ENCODE measurements at places on chromosomes 12 and 14.
A peak's percentile ranks its signal among the peaks of the same experiment; 100 is the strongest.

DNA sequence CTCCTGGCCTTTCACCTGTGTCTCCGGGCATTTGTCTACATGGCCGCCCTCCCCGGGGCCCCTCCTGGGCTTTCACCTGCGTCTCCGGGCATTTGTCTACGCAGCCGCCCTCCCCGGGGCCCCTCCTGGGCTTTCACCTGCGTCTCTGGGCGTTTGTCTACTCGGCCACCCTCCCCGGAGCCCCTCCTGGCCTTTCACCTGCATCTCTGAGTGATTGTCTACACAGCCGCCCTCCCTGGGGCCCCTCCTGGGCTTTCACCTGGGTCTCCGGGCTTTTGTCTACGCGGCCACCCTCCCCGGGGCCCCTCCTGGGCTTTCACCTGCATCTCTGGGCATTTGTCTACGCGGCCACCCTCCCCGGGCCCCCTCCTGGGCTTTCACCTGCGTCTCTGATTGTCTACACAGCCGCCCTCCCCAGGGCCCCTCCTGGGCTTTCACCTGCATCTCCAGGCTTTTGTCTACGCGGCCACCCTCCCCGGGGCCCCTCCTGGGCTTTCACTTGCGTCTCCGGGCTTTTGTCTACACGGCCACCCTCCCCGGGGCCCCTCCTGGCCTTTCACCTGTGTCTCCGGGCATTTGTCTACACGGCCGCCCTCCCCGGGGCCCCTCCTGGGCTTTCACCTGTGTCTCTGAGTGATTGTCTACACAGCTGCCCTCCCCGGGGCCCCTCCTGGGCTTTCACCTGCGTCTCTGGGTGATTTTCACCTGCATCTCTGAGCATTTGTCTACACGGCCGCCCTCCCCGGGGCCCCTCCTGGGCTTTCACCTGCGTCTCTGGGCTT, 68.0 kb upstream of the GALNT9 start:
- DNase-seq = no peak

DNA sequence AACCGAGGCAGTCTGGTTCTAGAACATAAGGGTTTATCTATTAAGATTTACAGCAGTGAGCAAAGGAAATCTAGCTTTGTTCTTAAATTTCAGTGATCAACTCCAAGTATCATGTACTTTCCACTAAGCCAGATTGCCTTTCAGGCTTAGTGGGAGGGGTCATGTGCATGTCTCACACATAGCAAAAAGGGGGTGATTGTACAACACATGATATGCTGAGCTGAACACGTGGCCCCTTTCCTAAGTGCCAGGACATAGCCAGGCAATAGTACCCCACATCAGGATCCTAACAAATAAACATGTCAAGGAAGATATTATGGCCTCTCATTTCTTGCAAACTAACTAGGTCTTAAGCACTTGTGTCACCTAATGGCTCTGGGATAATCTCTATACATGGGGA, 347.2 kb downstream of the C12orf75 start:
- no peak for DNase-seq

GRCh38 chr14:102516531-102517391, 7.2 kb upstream of the ANKRD9 start:
- DNase-seq = no peak

- DNase-seq = no peak
Observed at GRCh38 chr14:104647467-104648043, 41.9 kb upstream of the INF2 start.

GRCh38 chr12:60324746-60325145, 728.9 kb downstream of the SLC16A7 start:
- no peak for DNase-seq

- no peak for DNase-seq
Observed at GRCh38 chr12:58029260-58029659, 87.9 kb downstream of the ATP23 start.

DNA sequence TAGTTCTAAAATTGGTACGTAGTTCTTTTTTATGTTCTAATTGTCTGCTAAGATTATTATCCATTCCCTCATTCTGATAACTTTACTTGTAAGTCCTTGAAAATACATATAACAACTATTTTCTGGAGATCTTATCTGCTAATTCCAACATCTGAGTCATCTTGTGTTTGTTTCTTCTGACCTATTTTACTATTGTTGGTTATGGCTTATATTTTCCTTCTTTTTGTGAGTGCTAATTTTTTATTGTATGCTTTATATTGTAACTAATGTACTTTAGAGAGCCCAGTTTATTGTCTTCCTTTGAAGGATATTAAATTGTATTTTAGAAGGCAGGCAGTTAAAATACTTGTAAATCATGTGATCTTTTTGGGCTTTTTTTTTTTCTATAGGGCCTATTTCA, 149.3 kb upstream of the LRFN5 start:
- DNase-seq = no peak

DNA sequence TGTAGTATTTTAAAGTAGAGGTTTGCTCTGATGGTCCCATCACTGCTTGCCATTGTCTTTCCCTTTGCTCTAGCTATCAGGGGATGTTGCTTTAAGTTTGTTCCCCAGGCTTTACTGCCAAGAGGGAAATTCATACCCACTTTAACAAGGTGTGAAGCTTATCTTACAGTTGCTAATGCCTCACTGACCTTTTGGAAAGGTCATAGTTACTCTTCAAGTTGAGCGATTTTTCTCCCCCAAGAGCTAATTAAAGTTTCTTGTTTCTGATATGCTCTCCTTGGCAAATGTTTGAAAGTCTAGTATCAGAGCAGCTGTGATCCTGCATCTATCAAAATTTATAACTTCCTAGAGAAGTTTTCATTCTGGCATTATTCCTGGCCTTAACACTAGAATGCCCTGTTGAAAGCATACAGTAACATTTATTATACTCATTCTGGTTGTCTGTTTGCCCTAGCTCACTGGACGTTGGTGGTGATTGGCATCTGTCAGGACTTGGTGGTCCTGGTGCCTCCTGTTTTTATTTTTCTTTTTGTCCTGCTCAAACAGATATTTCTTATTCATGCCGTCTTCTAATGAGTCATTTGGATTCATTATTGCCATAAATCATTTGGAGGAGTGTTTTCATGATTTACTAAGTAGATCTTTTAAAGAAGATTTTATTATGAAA, 8.1 kb downstream of the ATP2A2 start:
- DNase-seq = no peak

GRCh38 chr12:87290505-87290904, 738.7 kb downstream of the C12orf50 start:
- DNase-seq = no peak

- DNase-seq = no peak
Observed at GRCh38 chr12:53179687-53180219, 769 bp upstream of the ZNF740 start.

- no peak for DNase-seq
Observed at GRCh38 chr14:90091393-90091792, 29.6 kb downstream of the KCNK13 start.

DNA sequence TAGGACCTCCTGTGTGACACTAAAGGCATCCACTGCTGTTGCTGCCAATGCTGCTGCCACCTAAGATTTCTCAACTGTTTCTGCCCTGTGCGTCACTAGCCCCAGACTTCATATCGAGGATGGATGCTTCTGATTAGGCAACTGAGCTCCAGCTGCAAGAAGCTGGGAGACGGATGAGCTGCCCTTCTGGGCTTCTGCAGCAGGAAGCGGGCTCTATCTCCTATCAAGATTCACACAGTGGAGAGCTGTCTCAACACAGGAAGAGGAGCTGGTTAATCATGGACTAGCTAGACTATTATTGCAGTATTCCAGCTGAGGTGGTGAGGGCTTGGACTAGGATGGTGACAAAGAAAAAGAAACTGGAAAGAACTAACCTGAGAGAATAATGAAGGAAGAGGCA, 59.2 kb upstream of the PELI2 start:
- no peak for DNase-seq

DNA sequence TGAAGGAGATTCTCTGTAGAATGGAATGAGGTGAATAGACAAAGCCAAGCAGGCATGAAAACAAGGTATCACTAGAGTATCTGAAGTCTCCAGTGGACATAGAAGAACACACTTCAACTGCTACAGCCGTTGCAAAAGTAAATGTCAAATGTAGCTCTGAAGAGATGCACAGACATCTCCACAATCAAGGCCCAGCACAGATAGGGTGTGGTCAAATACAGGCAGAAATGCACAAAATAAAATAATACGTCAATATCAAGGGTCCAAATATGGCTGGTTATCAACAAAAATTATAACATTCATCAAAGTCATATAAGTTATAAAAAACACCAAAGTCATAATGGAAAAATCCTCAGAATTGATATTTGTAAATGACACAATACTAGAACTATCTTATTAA, 1107.3 kb downstream of the TMEM121 start:
- DNase-seq = no peak

- DNase-seq = no peak
Observed at GRCh38 chr12:58425481-58426392, 484.4 kb downstream of the ATP23 start.

GRCh38 chr12:39902821-39903220, 203.1 kb downstream of the SLC2A13 start:
- DNase-seq = no peak

- no peak for DNase-seq
Observed at GRCh38 chr12:51329742-51330141, 5.8 kb upstream of the BIN2 start.

GRCh38 chr12:110846615-110847566, at the start of gene CCDC63:
CCDC63 (plus strand) TSS chr12:110846987; CDS start chr12:110852955, 5,968 bp downstream.
- no peak for DNase-seq

GRCh38 chr12:21429994-21430393, 7.5 kb upstream of the PYROXD1 start:
- DNase-seq = no peak

GRCh38 chr12:93572712-93573551, 457 bp downstream of the SOCS2 start:
- no peak for DNase-seq

DNA sequence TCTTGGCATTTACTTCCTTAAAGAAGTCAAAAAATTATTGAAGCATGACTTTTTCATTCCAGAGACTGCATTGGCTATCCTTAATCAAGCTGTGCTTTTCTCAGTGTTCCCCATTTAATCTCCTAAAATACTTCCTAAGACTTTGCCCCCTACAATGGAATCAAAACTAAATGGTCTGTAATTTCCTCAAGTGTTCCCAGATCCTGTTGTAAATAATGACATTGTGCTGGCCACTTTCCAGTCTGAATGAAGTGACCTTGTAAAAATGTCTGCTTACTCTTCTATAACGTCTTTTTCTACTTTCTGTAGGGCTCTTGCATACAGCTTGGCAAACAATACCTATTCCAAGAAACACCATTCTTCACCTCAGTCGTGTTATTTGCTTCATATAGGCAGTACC, 45.3 kb upstream of the MBIP start:
- no peak for DNase-seq

- no peak for DNase-seq
Observed at GRCh38 chr14:89667983-89668382, 250.9 kb upstream of the FOXN3 start.

GRCh38 chr14:102560458-102561261, 31.8 kb upstream of the RCOR1 start:
- peak; percentile 17 for DNase-seq

DNA sequence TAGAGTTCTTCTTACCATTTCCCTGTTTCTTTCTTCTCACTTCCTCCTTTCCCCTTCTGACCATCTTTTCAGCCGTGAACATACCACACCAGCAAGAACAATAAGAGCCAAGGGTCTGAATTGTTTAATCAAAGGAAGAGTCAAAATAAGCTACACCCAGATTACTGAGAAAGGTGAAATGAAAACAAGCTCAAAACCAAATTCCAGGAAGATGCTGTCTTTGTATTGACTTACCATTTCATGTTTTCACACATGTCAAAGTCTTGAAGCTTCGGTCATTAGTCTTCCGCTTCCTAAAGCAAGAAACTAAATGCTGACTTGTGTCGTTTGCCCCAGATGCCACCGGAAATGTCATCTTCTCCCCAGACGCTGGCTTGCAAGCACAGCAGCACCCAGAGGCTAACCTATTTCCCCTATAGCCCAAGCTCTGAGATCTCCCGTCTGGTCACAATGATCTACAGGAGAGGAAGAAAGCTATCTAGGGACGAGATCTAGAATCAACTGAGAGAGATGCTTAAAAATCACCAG, 136.5 kb upstream of the AMIGO2 start:
- no peak for DNase-seq

DNA sequence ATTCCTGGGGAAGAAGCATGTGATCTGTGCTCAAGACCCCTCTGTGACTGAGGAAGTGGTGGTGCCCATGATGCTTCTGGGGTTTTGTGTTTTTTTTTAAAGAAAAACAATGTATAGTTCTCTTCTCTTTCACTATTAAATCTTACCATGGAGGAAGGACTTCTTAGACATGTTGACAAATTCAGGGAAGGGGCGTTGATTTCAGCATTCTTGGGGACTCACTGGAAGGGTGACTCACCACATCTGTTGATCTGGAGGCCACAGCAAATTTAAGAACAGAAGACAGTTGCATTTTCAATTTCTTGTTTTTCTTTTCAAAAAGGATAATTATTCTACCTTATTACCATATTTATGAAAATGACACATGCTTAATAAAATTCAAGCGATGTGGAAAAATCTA, 152.9 kb upstream of the RTL1 start:
- peak; percentile 84 for DNase-seq

DNA sequence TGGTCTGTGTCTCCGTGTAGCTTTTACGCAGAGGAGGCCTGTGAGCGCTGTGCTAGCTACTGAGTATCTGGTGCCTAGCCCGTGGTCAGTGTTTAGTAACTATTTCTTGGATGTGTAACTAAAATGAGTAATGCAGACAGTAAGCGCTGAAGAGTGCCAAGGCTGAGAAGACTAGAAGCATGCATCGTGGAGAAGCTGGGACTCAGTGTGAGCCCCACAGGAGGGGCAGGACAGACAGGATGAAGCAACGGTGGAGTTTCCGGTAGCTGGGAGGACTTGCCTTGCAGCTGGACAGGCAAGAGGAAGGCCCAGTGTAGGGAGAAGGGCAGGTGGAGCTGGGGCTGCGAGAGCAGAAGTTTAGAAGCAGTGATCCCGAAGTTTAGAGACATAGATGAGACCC, 233.4 kb upstream of the FKBP4 start:
- no peak for DNase-seq

GRCh38 chr12:46458500-46459102, 86.0 kb upstream of the SLC38A2 start:
- no peak for DNase-seq

GRCh38 chr14:80491131-80491530, 279.8 kb upstream of the DIO2 start:
- no peak for DNase-seq

GRCh38 chr12:31259136-31259886, 66.6 kb downstream of the SINHCAF start:
- DNase-seq = no peak

GRCh38 chr14:85688006-85688405, 158.1 kb downstream of the FLRT2 start:
- DNase-seq = no peak

DNA sequence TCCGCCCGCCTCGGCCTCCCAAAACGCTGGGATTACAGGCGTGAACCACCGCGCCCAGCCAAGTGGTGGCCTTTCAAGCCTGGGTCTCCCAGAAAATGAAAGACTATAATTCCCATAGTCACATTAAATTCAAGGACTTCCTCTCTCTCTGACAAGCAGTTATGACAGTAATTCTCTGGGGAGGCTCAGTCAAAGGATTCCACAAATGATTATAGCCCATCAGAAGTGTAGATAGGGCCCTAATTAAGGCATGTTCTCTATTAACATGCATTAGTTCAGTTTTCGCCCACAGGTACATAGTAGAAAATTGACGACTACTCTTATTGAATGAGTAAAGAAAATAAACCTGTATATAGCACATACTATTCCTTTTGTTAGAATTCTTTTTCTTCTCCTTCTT, 16.4 kb downstream of the PRMT8 start:
- no peak for DNase-seq

Data from bone marrow (tissue), 2 donors.